ENCODE measurements at places on chromosomes 6 and 20. TPM values are rescaled to one million over a fixed set of nuclear protein-coding genes. Genes with fewer than 3 reads are reported as not detected.
A peak's percentile ranks its signal among the peaks of the same experiment; 100 is the strongest.

DNA sequence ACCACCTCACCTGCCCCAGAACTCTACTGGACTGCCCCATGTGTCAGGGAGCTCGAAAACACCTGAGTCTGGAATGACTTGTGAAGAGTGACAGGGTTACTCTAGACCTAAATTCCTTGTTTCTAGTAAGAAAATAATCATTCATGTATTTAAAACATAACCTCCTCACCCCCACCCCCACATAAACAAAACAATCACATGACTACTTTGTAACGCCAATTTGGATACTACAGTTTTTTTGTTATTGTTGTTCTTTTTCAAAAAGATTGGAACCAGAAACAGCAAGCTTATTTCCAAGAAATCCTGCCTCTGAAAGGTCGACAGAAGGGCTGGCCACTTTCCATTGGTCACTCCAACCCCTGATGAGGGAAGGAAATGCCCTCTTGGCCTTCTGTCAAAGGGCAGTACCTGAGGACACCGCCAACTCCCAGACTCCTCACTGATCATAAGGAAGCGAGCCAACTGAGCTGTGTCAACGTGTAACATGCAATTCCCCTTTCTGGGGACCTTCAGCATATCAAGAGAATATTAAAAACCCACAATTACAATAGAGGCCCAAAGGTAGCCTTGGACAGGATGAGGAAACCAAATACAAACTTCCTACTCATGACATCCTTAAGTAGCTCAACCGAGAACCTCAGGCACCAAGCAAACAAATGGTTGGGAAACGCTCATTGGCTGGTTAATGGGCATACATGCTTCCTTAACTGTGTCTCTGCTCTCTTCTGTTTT lies 2.6 kb downstream of the MCUR1 start:
- H3K27ac ChIP-seq, result peak overlapping the region; percentile 52
- peaks cover 46% of the 10 kb centered on the region for H3K4me1 ChIP-seq
- H3K36me3 ChIP-seq, result no peaks in the 10 kb centered on the region
- no peak for DNase-seq

GRCh38 chr6:154500769-154501577 lies 9.5 kb downstream of the CNKSR3 start:
- H3K4me1 ChIP-seq, result peaks cover 11% of the 10 kb centered on the region
- no peak overlapping the region for H3K4me3 ChIP-seq
- DNase-seq, result no peak
- no peaks in the 10 kb centered on the region for H3K27me3 ChIP-seq
- H3K27ac ChIP-seq, result no peak overlapping the region

DNA sequence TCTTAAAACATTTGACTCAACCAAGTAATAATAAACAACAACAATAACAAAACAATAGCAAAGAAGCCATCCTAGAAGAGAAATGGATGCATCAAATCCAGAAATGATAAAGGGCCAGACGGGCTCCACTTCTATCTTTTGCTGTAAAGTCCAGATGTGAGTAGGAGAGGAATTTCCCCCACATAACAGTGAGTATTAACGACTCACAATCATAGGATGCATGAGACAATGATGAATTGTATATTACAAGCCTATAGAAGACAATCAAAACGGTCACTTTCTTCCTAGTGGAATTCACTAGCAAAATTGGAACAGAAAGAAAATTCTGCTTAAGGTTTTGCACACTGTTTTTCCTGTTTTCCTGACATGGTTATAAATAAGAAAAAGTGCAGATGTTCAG lies 97.0 kb upstream of the PREP start:
- H3K4me1 ChIP-seq, result peaks cover 5% of the 10 kb centered on the region
- no peaks in the 10 kb centered on the region for H3K36me3 ChIP-seq
- no peak overlapping the region for H3K4me3 ChIP-seq
- no peak for DNase-seq

DNA sequence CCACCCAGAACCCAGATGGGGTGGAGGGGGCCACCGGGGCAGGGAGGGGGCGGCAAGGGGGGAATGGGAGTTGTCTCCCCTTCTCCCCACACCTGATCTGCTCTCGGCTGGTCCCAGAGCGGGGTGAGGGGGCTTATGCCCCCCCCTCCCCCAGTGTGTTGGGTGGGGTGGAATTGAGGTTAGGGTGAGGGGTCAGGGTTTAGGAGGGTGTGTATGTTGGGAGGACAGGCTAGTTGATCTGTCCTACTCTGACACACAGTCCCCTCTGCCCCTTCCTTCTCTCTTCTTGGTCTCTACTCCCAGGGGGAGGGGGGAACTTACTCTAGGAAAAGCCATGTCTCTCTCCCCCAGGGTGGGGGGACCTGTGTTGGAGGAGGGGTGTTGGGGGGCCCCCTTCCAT lies 1.9 kb upstream of the ZBTB9 start:
- H3K4me3 ChIP-seq, result peak overlapping the region; percentile 34
- no peak overlapping the region for H3K27ac ChIP-seq
- peaks cover 21% of the 10 kb centered on the region for H3K4me1 ChIP-seq
- no peak for DNase-seq

Gene TP53TG5
- not detected for total RNA-seq

- DNase-seq, result peak; percentile 79
- no peak overlapping the region for H3K4me3 ChIP-seq
- H3K27me3 ChIP-seq, result no peaks in the 10 kb centered on the region
- H3K36me3 ChIP-seq, result no peaks in the 10 kb centered on the region
These were observed 42.5 kb downstream of the EIF2S2 start for GRCh38 chr20:34069341-34070078.

- no peak overlapping the region for H3K27ac ChIP-seq
These were observed 143.9 kb upstream of the INSM1 start for GRCh38 chr20:20223981-20224380.

GRCh38 chr6:30727920-30728553 lies 7.9 kb downstream of the TUBB start:
- no peak for DNase-seq
- peaks cover 51% of the 10 kb centered on the region for H3K4me1 ChIP-seq
- peaks cover 46% of the 10 kb centered on the region for H3K27me3 ChIP-seq
- H3K4me3 ChIP-seq, result peak overlapping the region; percentile 99
- H3K36me3 ChIP-seq, result peaks cover 43% of the 10 kb centered on the region

DNA sequence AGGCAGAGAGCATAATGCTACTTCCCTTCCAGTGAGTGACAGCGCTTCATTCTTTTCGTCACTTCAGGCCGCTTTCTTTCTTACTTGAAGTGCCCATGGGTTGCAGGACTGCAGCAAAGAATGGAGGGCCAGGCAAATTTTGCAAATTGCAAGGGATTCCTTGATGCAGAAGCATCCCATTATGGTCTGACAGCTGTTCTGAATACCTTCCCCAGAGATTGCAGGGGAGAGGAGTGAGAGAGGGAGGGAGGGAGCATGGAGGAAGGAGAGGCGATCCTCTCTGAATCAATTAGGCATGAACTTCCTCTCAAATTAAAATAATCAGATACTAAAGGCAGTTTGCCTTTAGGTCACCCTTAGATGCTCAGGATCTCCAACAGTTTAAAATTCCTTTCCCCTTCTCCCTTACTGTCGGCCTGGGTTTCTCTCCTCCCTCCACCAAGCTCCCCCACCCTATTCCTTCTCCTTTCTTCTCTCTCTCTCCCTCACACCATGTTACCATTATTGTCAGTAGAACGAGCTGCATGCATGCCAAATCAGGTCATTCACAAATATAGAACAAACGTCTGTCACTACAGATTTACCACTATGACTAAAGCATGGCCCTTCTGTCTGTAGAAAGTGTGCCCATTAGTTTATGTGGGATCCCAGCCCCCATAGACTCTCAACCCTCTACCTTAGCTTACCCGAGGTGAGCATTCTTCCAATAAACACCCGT lies 289.2 kb downstream of the CD83 start:
- no peak overlapping the region for H3K4me3 ChIP-seq
- H3K27ac ChIP-seq, result peak overlapping the region; percentile 9
- H3K4me1 ChIP-seq, result peaks cover 14% of the 10 kb centered on the region
- DNase-seq, result no peak
- H3K36me3 ChIP-seq, result no peaks in the 10 kb centered on the region
- H3K27me3 ChIP-seq, result peaks cover 2% of the 10 kb centered on the region

DNA sequence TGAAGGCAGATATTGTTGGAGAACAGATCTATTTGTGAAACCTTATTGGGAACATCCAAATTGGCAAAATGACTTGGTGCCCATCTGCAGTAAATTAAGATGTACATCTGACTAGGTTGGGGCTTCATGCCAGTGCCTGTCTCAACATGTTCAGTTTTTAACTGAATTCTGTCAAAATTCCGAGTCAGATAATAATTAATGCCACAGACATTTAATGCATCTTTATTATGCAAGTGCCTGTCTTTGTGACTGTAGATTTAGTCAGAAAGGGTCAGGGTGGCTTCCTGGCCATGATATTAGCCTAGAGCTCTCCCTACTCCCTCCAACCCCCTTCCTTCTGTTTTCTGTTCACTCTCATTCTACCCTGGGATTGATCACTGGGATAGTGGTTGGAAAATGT lies 199.3 kb upstream of the FLRT3 start:
- H3K27me3 ChIP-seq, result no peaks in the 10 kb centered on the region
- H3K27ac ChIP-seq, result no peak overlapping the region
- H3K4me3 ChIP-seq, result no peak overlapping the region
- H3K36me3 ChIP-seq, result no peaks in the 10 kb centered on the region
- DNase-seq, result no peak

- no peaks in the 10 kb centered on the region for H3K36me3 ChIP-seq
- no peaks in the 10 kb centered on the region for H3K4me1 ChIP-seq
- H3K4me3 ChIP-seq, result no peak overlapping the region
These were observed 146.2 kb downstream of the FAM83B start for GRCh38 chr6:54992789-54993188.

GRCh38 chr6:44301106-44301505 lies 12.0 kb downstream of the AARS2 start:
- peaks cover 30% of the 10 kb centered on the region for H3K27me3 ChIP-seq
- DNase-seq, result no peak
- no peak overlapping the region for H3K4me3 ChIP-seq

Gene ZNF311
- total RNA-seq, result 1.3 TPM

DNA sequence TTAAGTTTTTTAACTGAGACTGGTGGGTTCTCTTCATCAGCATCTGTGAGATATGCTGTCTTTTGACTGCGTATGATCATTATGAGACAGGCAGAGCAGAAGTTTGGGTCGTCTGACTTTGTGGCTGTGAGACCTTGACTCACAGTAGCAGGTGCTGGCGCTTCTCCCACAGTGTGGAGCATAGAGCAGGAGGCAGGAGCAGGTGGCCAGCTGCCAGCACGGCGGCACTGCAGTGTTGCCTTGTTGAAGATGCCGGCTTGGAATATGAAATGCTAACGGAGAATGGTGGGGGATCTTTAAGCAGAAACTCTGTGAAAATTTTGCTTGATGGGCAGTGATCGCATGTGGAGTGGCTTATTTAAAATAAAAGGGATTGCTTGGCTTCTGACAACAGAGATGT lies 105.0 kb downstream of the TIAM2 start:
- no peaks in the 10 kb centered on the region for H3K27me3 ChIP-seq
- DNase-seq, result no peak
- peaks cover 15% of the 10 kb centered on the region for H3K4me1 ChIP-seq
- no peak overlapping the region for H3K27ac ChIP-seq

DNA sequence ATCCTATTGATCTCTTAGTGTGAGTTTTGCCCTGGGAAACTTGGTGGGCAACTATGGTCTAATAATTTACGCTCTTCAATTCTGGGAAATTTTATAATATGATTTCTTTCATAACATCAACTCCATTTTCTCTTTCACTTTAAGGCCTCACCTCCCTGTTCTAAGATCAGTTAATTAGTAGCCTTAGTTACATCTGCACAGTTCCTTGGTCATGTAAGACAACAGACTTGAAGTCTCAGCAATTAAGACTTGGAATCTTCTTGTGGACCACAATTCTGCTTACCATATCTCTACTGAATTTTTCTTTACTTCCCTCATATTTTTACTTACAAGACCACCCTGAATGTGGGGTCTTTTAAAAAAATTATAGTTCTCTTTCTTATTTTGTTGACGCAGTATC lies 8.7 kb downstream of the ENPP3 start:
- H3K27me3 ChIP-seq, result no peaks in the 10 kb centered on the region
- no peaks in the 10 kb centered on the region for H3K36me3 ChIP-seq
- no peak for DNase-seq
- no peaks in the 10 kb centered on the region for H3K4me1 ChIP-seq
- H3K27ac ChIP-seq, result no peak overlapping the region

GRCh38 chr20:51111290-51111689 lies 88.4 kb upstream of the KCNG1 start:
- no peaks in the 10 kb centered on the region for H3K36me3 ChIP-seq
- H3K27ac ChIP-seq, result no peak overlapping the region
- DNase-seq, result no peak
- H3K4me1 ChIP-seq, result peaks cover 3% of the 10 kb centered on the region
- H3K27me3 ChIP-seq, result peaks cover 23% of the 10 kb centered on the region

Gene C6orf163
- 4.5 TPM for total RNA-seq

- peaks cover 37% of the 10 kb centered on the region for H3K4me1 ChIP-seq
- peaks cover 3% of the 10 kb centered on the region for H3K27me3 ChIP-seq
- no peak overlapping the region for H3K4me3 ChIP-seq
- H3K27ac ChIP-seq, result no peak overlapping the region
- no peaks in the 10 kb centered on the region for H3K36me3 ChIP-seq
These were observed 55.4 kb downstream of the RIPOR3 start for GRCh38 chr20:50635676-50636600.

Gene MAP1LC3A
- total RNA-seq, result 17.5 TPM

GRCh38 chr20:34022151-34022838 lies 28.6 kb downstream of the RALY start:
- DNase-seq, result no peak
- no peak overlapping the region for H3K27ac ChIP-seq
- H3K4me3 ChIP-seq, result no peak overlapping the region

Gene MEP1A
- total RNA-seq, result not detected

DNA sequence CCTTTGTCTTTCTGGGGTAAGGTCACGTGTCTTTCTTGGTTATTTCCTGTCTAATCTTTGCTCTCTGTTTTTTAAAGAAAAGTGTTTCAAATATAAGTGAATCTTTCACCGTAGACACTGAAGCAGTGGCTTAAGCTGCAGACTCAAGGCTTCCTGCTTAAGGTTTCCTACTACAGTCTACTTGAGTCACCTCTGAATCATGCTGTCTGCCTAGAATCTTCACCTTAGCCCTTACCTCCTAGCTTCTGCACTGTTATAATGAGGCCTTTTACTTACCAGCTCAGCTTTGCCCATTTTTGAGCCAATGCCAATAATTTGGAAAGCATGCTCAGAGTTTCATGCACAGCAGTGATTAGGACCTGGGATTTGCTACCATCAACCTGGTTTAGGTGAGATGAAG lies 30.6 kb downstream of the ADGRF4 start:
- no peak overlapping the region for H3K27ac ChIP-seq
- H3K4me3 ChIP-seq, result no peak overlapping the region
- H3K27me3 ChIP-seq, result no peaks in the 10 kb centered on the region
- DNase-seq, result no peak
